Right renal pelvis (tissue), 4 donors: ENCODE measurements at places on chromosomes 7 and 10.

GRCh38 chr10:74445493-74445892, 294.5 kb downstream of the ADK start:
- no peak for DNase-seq

- no peak for DNase-seq
Measured at GRCh38 chr7:157559596-157560257, 222.9 kb downstream of the DNAJB6 start.

- DNase-seq = no peak
Measured at GRCh38 chr7:25628446-25628845, 400.2 kb upstream of the NPVF start.

- DNase-seq = no peak
Measured at GRCh38 chr7:35705932-35706461, 11.1 kb upstream of the HERPUD2 start.

DNA sequence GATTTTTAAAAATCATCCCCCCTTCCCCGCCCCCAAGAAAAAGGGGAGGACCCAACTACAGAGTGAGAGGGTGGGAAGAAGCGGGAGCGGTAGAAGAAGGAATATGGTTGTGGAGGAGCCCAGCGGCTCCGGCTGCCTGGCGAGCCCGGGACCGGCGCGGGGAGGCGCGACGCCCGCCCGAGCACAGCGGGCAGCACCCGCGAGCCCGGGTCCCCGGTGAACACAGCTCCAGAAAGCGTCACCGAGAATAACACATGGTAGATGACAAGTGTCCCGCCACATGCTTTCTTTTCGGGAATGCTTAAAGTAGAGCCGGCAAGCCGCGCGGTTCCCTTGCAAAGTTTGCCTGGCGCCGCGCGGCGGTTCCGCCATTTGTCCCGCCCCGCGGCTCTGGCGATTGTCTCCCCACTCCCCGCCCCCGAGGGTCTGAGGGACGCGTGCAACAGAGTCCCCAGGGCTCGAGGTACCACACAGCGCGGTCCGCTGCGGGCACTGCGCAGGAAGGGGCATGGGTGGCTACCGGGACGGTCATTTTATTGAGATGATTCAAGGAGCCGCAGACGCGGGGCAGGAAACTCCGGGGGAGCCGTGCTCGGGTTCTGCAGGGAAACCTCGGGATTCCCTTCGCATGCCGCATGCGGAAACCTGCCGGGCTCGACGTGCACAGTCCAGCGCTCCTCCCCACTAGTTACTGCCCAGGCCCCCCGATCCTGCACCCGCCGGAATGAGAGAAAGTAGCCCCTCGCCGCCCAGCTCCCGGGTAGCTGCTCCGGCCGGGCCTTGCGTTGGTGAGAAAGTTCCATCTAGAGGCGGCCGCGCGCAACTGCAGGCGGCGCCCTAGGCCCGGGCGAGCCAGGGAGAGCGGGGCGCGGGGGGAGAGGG, 781 bp upstream of the GRM8 start:
- DNase-seq = no peak

DNA sequence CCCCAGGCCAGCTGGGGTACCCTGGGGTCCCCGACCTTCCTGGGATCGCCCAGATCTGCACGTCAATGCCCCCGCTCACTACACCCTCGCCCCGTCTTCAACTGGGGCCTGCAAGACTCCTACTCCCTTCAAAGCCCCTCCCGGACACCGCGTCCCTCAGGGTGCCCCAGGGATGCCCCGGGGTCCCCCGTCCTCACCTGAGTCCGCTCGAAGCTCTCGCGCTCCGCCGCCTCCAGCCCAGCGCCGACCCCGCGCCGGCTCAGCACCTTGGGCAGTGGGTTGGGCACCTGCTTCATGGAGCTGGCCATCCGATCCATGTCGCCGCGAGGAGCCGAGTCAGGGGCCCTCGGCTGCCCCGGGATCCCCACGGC, at the start of gene HIP1:
TSS of gene HIP1 (minus strand) at position 338 of the 371 bp plus-strand sequence. CDS start at position 317, 21 bp downstream.
- no peak for DNase-seq

DNA sequence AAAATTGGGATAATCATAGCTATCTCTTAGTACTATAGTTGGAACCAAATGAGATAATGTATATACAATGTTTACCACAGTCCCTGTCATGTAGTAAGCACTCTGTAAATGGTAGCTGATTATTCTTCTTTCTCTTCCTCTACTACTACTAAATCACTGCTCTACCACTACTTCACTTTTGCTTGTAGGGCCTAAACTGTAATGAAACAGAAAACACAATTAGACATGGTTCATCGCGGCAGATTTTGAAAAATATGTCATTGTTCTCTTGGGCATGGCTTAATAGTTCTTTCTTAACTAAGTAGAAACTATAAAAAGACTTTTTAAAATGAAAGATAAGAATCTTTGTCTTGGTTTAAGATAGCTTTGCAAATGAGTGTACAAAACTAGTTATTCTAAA, 34.9 kb downstream of the R3HCC1L start:
- DNase-seq = no peak

DNA sequence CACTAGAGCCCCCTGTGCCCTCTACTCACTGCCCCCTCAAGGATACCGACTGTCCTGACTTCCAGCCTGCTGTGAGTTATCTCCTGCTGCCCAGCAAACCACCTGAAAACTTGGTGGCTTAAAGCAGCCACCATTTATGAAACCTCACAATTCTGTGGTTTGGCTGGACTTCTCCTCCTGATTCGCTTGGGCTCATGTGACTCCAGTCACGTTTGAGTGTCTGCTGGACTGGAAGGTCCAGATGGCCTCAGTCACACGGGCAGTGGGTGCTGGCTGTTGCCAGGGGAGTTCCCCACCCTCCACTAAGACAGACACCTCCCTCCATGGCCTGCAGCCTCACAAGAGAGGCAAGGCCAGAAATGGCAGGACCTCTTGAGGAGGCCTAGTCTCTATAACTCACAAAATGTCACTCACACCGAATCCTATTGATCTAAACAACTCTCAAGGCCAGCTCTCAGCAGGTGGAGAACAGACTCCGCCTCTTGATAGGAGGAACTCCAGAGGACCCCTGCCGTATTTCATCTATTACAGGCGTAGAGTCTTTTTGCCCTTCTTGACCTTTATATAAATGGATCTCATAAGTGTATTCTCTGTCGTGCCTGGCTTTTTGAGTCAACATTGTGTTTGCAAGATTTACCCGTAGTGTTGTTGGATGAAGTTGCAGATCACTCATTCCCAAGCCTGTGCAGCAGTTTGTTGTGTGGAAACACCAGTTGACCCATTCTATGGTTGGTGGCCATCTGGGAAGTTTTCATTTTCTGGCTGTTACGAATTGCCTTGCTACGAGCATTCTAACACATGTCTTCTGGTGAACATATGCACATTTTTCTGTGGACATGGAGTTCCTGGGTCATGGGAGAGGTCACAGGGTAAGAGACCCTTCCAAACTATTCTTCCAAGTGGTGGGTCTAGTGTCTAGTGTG, 48.3 kb downstream of the ZMIZ1 start:
- DNase-seq = no peak

GRCh38 chr7:148611692-148612091, 21.1 kb downstream of the C7orf33 start:
- no peak for DNase-seq

GRCh38 chr10:5499493-5500140, at the start of gene CALML5:
TSS of gene CALML5 (minus strand) at chr10:5499570. CDS start at chr10:5499438, 132 bp downstream.
- DNase-seq = no peak

- DNase-seq = no peak
Measured at GRCh38 chr7:66748791-66749190, 8.3 kb downstream of the RABGEF1 start.

DNA sequence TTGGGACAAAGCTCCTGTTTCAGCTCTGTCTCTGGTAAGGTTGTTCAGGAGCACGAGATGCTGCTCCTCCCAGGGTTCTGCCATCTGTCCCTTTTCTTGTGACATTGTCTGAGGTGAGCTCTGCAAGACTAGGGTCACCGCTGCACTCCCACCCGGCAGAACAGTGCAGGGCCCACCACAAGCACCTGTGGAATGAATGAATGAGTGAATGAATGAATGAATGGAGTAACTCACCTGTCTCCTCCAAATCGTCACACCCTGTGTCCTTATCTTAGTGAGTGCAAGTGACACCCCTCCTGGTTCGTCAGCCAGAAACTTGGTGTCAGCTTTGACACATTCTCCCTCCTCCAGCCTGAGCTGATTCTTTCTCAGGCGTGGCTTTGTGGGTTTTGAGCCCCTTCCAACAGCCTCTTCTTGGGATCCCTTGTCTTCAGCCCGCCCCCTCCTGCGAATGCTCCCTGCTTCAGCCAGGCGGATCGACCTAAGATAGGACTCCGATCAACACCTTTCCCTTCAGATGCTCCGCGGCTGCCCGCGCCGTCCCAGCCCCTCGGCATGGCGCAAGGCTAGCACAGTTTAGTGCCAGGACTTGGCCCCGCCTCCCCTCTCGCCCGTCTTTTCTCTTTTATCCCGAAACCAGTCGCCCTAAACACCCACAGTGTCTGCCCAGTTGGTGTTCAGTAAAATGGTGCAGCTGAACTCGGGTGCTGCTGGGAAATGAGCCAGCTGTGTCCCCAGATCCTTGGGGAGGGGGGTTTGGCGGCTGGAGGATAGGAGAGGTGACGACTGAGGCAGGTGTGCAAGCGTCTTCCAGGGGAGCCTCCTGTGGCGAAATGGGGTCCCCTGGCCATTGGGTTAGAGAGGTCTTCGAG, 89.3 kb downstream of the BEND7 start:
- DNase-seq = no peak

- DNase-seq = no peak
Measured at GRCh38 chr10:30047430-30047829, 12.0 kb downstream of the JCAD start.

DNA sequence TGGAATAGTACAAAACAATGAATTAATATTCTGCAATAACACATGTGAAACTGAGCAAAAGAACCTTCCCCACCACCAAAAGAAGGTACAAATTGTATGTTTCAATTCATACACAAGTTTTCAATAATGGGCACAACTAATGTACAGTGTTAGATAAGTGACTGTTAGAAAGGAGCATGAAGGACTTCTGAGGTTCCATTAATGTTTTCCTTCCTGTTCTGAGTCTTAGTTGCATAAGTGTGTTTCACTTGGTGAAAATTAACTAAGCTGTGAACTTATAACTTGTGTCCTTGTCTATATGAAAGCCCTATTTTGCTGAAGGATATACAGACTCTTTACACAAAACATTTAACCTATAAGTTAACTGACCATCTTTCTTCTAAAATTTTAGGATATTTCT, 8.2 kb downstream of the GSAP start:
- DNase-seq = no peak
